ENCODE measurements at places on chromosomes 6 and 20.

DNA sequence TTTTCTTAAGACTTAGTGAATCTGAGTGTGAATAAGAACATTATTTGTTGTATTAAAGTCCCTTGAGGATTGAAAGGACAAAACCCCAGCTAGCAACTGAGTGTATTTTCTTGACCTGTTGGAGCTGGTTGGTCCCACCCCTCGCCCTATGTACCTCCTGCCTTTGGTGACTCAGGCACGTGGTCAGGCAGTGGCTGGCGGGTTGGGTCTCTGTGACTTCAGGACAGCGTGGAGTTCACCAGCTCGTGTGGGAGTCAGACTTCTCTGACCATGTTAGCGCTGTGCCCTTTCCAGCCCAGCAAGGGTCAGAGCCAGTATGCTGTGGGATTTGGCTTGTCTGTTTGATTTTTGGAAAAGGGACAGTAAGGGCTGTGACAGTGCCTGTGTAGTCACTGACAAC is 93.7 kb downstream of the SSR1 start:
- peak; percentile 71 for DNase-seq

GRCh38 chr20:3716195-3716834 is 3.9 kb upstream of the SIGLEC1 start:
- peak; percentile 66 for DNase-seq

- DNase-seq = no peak
These were observed 165.0 kb upstream of the POU3F2 start for GRCh38 chr6:98669371-98669770.

GRCh38 chr20:46190478-46191167 is 72.5 kb downstream of the CD40 start:
- DNase-seq = no peak

GRCh38 chr20:49680484-49680883 is 33.2 kb downstream of the B4GALT5 start:
- DNase-seq = no peak

- DNase-seq = no peak
These were observed 73.1 kb downstream of the CARMIL1 start for GRCh38 chr6:25352285-25352684.

GRCh38 chr20:5046656-5047339 is 45.5 kb upstream of the SLC23A2 start:
- DNase-seq = no peak

- DNase-seq = peak; percentile 89
These were observed 99.0 kb downstream of the GMPR start for GRCh38 chr6:16337295-16337975.

DNA sequence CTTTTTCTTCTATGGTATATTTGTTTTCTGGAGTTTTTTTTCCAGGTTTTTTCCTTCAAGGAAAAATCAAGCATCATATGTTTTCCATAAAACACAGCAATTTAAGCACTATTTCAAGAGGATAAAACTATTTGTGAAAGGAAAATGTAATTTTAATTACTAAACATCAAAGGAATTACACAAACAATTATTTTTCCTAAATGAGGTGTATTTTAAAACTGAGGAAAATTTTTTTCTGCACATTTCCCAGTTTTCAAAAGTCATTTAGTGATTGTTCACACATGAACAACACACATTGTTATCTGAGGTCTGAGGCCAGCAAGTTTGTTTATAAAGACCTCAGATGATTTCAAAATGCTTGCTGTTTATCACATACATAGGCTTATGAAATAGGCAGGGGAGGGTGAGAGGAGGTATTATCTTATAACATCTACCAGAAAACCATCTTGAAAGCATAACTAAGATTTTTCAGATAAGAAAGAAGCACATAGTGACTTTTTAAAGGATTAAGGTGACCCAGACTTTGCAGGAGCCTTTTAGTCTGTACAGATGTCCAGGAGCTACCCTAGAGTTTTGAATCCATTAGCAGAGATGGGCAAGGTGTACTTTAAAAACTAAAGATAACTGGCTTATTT is 381.6 kb downstream of the GJA1 start:
- peak; percentile 36 for DNase-seq

- peak; percentile 36 for DNase-seq
These were observed 39.8 kb downstream of the PRDM1 start for GRCh38 chr6:106125925-106126435.

- no peak for DNase-seq
These were observed 8.0 kb downstream of the RNF182 start for GRCh38 chr6:13932785-13933184.

DNA sequence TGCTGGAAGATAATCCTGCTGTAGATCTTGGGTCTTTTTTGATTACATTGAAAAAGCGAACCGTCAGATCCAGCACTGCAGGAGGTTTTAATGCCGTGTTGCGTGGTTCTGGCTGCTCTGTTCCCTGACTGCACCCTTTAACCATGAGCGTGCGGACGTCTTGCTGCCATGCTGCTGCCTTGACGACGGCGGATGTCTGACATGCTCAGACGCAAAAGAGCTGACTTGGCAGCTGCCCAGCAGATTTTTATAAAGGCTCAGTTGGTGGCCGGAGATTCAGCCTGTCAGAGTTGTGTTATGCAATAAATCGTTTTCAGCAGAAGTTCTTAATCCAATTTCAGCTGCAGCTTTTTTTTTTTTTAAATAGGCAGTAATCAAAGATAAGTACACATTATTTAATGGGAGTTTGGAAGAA is 119.4 kb downstream of the JARID2 start:
- DNase-seq = peak; percentile 92

GRCh38 chr20:35273449-35274171 is 4.3 kb downstream of the MMP24OS start:
- no peak for DNase-seq

DNA sequence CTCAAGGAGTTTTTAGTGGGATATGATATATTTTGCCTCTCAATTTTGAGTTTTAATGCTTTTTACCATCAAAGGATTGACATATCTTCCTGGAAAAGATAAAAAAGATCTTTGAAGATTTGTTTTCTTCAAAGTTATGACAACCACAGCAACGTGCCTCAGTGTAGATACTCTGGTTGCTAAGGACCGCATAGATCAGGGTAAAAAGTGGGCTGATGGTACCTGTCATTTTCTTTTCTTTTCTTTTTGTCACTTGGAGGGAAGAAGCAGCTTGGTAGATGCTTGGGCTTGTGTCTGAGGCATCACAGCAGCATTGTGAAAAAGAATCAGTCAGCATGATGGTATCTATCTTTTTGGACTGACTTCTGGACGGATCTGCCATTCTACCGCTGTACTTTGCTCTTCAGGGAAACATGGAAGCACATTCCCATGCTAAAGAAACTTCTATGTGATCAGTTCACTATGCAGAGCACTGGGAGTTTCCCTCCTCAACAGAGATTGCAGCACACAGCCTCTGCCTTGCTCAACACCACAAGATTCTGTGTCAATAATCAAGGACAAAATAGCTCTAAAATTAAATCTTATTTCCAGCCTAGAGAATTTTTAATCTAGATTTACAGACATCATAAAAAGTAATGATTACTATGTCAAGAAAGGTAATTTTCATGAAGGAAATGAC is 54.8 kb upstream of the SGK1 start:
- DNase-seq = peak; percentile 73

DNA sequence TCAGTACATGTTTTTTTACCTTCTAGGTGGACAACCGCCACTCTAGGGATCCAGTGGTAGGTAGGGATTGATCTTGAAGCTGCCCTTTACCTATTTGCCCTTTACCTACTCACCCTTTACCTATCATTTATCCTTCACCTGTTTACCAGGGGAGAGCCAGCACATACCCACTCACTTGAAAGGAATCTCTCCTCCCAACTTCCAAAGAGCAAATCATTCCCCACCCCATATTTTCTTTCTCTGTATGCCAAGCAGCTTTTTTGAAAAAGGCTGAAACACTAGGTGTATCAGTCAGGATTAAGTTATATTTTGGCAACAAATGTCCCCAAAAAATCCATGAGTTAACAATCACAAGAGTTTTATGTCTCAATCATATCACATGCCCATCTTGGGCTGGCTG is 10.5 kb upstream of the EPM2A start:
- DNase-seq = no peak

DNA sequence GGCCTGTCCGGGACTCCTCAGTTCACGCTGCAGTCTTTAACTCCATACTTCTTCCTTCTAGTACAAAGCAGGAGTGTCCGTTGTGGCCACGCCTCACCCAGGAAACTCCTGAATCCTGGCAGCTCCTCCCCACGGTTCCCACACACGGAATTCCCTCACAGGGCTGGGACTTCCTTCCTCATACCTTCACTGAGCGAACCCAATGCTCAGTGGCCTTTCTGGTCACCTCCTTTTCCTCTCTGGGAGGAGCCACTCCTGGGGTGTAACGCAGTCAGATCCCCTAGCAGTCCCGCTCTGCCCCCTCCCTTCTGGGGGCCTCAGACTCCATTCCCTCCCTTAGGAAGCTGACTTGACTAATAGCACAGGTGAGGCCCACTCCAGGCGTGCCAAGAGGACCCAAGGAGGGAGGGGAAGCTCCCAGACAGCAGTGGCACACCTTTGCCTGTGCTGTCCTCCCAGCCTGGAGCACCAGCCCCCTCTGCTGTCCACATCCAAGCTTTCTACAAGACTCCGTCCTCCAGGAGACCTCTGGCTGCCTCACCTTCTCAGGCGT is at the start of gene SLC52A3:
Gene SLC52A3 (minus strand): TSS at position 75 of the 553 bp plus-strand sequence. CDS start 2,726 bp downstream, outside the sequence.
- no peak for DNase-seq

- peak; percentile 20 for DNase-seq
These were observed 727.9 kb upstream of the MAN1A1 start for GRCh38 chr6:120077489-120077888.

DNA sequence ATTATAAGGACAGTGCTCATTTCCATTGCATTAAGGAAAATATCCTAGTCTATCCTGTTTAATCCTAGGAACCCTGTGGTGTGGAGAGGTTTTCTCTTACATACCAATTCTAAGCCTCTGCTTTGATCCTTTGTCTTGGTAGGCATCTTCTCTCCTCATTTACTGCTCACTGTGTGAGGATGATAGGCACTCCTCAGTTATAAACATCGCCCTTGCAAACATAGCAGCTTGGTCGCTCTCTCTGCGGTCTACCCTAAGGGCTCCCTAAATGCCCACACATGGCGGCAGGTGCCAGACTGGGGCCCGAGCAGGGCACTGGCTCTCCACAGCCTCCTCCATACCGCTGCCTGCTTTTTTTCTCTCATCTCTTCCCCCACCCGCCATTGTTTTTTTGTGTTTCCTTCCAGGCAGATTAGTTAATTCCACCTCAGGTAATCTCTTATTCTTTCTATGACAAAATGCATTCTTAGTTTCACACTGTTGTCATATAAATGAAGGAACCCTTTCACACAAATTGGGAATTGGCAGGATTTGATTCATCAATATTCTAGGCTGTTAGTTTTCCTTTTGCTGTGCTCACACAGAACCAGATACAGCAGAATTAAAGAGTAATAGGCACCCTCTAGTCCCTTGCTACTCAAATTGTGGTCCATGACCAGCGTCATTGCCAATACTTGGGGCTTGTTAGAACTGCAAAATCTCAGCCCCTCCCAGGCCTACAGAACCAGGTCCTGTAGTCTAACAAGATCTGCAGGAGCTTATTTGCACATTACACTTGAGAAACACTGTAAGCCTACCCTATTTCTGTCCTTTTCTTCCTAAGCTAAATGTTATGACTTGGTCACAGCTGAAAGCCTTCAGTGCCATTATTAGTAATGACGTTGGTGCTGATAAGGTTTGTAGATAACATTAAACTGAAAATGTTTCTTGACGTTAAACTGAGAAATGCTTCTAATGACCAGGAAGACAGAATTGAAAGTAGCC is 36.3 kb downstream of the CARMIL1 start:
- DNase-seq = no peak

GRCh38 chr6:50128420-50129005 is 78.8 kb upstream of the DEFB112 start:
- peak; percentile 50 for DNase-seq

DNA sequence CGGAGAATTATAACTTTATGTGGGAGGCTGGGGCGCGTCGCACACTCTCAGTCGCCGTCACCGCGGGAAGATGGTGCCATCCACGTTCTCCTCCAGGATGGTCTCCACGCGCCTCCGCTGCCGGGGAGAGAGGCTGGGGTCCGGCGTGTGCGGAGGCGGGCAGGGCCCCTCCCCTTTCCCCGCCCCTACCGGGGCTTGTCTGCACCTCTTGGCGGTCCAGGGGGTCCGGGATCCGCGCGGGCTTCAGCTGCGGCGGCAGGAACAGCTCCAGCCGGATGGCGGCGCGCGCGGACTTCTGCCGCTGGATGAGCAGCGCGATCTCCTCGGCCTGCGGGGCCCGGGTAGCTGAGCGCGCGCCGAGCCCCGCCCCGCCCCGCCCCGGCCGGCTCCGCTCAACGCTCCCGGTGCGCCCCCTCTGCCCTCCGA is 807 bp downstream of the LKAAEAR1 start:
- peak; percentile 85 for DNase-seq

DNA sequence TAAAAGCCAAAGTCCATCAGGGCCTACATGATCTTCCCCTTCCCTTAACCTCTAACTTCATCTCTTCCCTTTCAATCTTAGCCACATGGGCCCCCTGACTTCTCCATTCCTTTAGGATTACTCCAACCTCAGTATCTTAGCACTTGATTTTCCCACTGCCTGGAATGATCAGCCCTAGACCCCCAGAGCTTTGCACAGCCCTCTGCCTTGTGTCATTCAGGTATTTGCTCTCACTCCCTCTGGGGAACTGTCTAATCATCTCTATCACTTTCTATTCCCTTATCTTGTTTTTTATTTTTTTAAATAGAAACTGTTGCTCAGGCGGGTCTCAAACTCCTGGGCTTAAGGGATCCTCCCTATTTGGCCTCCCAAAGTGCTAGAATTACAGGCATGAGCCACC is 13.3 kb upstream of the ZNFX1 start:
- no peak for DNase-seq

- DNase-seq = no peak
These were observed 4.5 kb downstream of the CCN6 start for GRCh38 chr6:112058243-112059032.

DNA sequence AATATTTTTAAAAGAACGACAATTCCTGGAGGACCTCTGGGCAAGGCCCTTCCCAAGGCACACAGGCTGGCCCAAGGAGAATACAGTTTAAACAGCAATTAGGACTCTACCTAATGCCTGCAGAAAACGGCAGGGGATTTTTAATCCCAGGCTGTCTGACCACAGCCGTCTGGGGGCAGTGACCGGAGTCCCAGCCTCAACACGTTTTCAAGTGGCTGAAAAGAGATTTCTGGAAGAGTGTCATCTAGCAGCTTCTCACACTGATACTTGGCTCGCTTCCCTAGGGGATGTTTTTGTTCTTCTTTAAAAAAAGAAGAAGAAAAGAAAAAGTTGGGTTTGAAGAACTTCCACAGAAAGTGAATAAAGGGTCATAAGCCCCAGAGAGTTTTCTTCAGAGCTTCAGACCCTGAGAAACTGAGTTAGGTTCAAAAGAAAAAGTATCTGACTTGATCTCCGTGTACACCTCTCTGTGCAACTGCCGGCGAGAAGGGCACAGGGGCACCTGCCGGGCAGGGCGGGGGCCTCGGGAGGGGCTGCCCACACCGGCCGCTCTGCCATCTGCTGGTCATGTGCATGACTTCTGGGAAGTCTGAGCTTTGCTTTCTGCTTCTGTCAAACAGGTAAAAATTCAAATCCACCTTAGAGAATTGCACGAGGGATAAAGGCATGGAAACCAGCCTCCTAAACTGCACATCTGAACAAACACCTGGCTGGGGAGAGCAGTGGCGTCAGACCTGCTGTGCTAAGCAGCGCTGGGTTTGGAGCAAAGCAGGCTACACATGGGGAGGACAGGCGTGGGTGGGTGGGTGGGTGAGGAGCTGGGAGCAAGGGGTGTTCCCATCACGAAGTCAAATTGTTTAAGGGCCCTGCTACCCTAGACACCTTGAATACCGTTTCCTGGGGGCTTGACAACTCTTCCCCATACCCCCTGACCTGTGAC is 33.0 kb downstream of the RRBP1 start:
- DNase-seq = no peak

Data from GM23248 (cell line).